ENCODE measurements at places on chromosomes 2 and 18.

DNA sequence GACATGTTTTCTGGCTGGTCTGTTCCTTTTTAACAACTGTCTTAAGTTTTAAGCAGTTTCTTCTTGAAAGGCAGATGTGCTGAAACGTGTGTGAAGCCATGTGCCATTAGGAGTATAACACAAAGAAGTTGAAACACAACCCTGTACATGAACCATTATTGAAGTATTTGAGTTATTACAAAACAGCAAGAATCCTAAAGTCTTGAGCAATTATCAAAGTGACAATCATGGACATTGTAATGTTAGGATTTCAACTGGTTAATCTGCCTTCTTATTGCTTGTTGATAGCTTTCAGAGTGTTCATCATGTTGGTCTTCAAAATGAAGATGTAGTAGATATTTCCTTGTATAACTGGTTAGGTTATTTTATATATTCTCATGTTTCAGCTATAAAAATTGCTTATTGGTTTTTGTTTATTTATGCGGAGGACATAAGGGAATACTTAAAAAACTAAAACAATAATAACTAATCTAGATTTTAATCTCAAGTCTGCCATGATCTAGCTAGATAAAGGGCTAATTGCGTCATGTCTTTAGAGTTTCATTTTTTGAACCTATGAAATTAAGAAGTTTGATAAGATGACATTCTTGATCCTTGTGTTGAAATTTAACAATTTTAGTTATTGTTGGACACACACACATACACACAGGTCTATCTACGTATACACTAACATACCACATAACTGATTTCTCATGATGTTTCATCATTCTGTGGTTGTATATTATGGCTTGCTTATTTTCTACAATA is 21.1 kb downstream of the PPP1R1C start:
- no peak for DNase-seq

DNA sequence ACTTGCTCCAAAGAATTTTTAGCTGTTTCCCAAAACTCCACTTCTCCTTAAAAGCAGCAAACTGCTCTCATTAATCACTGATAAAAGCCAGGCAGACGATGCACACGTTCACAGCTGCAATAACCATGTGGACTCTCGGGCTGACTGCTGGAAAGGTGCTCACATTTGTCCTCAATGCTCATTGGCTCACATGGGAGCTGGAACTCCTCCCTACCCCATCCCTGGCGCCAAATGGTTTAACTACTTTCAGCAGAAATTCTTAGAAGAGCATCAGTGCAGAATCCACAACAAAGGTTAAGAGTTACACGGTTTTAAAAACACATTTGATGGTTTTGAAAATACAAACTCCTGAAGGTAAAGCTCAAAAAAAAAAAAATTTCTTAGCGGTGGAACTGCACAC is 117.1 kb downstream of the NOL10 start:
- no peak for DNase-seq

DNA sequence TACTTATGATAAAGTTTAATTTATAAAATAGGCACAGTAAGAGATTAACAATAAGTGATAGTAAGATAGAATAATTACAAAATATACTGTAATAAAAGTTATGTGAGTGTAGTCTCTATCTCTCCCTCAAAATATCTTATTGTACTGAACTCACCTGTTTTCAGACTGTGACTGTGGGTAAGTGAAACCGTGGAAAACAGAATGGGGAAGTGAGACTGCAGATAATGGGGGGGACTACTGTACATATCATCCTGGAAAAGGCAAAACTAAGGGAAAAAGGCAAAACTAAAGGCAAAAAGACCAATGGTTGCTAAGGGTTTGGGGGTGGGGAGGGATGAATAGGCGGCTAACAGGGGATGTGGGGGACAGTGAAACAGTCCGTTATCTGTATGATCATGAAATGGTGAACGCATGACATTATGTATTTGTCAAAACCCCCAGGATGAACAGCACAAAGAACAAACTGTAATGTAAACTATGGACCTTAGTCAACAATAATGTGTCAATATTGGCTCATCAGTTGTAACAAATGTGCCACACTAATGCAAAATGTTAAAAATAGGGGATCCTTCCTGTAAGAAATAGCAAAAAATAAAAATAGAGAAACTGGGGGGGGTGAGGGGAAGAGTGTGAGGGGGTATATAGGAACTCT is 93.8 kb downstream of the EPB41L3 start:
- DNase-seq, result no peak

- no peak for DNase-seq
Measured at GRCh38 chr18:3015851-3016250, 2.9 kb upstream of the LPIN2 start.

GRCh38 chr18:39773646-39774045 is 2181.4 kb upstream of the PIK3C3 start:
- DNase-seq, result no peak

DNA sequence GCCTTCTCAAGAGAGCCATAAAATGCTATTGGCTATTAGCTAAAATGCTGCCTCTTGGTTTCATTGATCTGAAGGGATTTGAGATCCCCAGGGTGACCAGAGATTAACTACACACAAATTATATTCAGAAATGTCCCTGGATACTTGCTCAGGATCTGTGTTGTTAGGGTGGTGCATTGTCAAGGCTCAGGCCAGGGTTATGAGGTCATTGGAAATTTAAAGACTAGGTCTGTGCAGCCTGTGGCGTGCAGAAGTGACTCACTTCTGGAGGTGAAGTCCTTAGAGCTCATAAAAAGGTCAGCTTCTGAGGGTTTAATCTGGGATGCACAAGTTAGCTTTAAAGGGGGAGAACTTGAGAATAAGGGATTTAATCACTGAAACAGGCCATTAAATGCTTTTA is 23.5 kb downstream of the LRRTM1 start:
- DNase-seq, result no peak

DNA sequence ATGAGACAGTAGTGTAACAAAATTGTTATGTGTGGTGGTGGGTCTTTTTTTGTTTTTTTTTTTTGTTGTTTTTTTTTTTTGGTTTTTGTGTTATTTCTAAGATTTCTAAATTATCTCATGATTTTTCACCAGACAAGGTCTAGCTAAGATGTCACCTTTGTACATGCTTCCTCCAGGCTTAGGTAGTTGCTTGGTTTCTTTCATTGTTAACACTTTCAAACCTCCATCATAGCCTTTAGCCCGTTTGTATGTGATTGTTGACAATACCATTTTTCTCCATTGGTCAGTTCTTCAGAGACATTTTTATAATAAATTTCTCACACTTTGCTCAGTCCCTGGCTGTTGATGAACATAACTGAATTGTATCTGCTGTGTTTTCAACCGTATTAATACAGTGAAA is 2.2 kb downstream of the RELCH start:
- no peak for DNase-seq

DNA sequence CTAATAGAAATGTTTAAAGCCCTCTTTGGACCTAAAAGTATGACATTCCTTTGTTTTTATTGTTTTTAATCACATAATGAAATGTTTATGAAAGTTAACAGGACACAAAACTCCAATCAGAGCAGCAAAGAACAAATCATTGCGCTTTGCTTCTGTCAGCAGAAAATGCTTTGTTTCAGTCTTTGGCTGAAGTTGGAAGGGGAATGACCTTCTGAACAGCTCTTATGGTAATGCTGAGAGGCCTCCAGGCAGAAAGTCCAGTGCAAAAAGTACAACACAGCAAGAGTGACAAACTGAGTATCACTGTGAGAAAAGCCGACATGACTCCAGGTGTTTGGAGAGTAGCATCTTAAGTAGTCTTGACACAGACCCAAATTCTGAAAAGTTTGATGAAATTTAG is 147.7 kb upstream of the SP5 start:
- no peak for DNase-seq

DNA sequence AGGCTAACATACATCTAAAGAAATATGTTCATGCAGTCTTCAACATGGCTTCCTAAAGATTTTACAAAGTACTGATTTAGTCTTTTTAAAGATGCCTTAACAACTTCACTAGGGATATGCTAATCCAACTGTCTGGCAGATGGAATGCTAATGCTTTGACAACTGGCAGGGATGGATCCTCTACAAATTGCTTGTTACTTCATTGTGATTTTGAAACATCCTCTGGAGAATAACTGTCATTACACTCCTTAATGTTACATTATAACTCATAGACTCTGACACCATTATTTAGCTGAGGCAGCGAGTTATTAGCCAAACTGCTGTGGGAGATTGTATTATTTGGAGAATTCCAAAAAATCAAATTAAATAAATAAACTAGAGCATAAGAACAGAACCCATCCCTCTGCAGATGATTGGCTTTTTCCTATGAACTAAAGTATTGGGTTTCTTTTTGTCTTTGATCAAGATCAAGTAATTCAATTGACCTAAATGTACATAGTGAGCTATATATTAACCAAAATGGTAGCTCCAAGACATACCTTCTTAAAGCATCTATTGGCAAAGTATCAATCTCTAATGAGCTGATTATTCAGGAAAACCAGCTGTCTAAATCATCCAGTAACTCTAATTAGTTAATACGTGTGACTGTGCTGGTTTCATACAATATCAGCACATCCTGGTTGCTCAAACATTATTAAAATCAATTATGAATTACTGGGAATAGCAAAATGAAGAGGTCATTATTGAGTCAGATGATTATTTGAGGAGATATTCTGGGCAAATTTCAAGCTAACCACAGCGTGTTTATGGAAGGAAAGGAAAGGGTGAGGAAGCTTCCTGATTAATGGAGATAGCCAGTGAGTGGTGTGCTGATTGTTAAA is 321.3 kb upstream of the TFPI start:
- no peak for DNase-seq

- DNase-seq, result no peak
Measured at GRCh38 chr2:101002562-101003277, 631 bp downstream of the RPL31 start.

DNA sequence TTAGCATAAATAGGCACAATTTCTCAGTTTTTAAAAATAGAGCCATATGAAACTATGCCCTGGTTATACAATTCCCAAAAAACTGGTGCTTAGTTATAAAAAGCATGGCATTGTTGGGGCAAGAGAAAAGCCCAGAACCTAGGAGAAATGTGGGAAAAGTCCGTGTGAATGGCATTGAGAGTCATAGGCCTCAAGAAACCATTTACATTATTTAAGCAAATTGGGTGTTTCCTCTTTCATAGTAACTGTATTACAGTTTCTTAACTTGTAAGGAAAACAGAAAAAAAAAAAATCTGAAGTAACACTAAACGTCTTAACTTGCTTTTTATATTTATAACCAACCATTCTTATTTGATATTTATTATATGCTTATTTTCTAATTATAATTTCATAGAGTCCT is 170.9 kb upstream of the SESTD1 start:
- DNase-seq, result no peak

GRCh38 chr2:147467441-147467840 is 377.4 kb upstream of the ACVR2A start:
- DNase-seq, result no peak

DNA sequence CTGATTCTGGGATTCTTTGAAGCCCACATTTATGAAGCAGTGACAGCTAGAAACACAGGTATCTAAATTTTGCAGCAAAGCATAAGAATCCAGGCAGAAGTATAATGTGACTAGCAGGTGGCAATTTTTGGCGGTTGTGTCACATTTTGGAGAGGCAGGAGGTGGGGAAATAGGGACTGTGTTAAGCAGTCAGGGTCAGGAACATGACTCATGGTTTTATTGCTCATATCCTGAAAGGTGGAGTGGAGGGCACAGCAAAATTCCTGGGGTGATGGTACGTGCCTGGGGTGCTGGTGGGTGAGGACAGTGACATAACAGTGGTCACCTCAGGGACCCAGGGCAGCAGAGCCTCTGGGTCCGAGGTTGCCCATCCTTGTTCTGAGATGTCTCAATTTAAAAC is 63.5 kb upstream of the TTN start:
- DNase-seq, result no peak

GRCh38 chr2:73141896-73142295 is 29.1 kb upstream of the RAB11FIP5 start:
- no peak for DNase-seq

DNA sequence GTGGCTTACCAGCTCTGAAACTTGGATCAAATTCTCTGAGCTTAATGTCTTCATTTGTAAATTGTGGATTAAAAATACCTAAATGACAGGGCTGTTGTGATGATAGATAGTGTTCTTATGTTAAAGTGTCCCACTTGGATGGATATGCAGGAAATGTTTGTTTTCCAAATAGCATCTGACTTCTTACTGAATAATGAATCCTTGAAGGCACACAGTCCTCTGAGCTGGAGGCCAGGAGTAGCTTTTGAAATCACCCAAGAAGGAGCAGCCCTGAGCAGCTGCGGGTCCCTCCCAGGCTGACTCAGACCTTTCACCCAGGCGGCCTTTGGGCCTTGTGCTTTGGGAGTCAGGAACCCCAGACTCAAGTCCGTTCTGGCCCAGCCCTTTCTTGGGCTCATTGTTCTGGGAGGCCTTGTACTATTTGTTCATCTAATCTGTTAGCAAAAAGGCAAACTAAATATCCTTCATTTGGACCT is 173.0 kb upstream of the GATA6 start:
- DNase-seq, result no peak

DNA sequence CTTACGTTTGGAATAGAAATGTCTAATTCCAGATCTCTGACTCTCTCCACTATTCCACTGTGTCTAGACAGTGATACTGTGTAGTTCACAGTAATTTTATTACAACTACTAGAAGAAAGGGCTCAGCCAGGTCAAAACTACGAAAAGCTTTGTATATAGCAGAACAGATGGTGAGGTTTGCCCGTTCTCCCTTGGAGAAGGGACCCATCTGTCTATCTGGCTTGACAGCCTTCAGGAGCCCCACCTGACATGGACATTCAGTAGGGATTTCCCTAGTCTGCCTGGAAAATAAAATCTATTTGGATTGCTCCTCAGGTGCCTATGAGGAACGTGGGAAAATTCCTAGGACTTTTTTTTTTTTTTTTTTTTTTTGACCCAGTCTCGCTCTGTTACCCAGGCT is 435.4 kb downstream of the NRXN1 start:
- DNase-seq, result no peak

GRCh38 chr18:79528846-79529245 is 133.1 kb downstream of the NFATC1 start:
- DNase-seq, result no peak

GRCh38 chr2:144834998-144835633 is 315.2 kb upstream of the ZEB2 start:
- DNase-seq, result no peak

DNA sequence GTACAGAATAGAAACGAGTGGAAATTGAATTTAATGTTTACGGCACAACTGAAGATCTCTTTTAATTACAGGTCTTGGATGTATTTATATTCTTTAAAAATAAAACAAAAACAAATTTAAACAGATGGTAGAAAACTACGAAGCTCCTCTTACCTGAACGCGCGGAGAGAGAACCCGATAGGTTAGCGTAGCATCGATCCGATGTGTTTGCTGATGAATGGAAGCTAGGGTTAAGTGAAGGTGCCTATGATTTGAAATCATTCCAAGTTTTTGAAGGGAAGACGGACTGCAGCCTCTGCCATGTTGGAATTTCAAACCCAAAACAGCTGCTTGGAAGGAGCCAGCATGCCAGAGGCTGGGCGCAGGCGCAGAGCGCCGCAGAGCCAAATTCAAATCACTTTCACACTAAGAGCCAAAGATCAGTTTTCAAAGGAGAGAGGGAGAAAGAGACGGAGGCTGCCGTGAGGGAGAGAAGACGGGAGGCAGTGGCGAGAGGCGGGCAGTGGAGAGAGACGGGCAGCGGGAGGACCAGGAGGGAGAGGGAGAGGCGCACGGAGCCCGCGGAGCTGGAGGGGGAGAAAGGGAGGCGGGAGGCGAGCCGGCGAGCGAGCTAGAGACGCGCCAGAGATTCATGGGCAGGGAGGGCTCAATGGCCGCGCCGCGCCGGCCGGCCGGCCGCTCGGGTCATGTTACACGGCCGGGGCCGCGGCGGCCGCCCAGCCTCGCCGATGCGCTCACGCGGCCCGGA is at the start of gene FIGN:
Gene FIGN, minus strand, starts transcription at position 324 of the 748 bp plus-strand sequence. CDS start 1,081 bp downstream, outside the sequence.
- no peak for DNase-seq

- DNase-seq, result no peak
Measured at GRCh38 chr2:70551167-70551566, 2.5 kb downstream of the TGFA start.
